ENCODE measurements at places on chromosomes 16 and 17.

GRCh38 chr17:63676584-63676983, 23.3 kb downstream of the LIMD2 start:
- DNase-seq = no peak

DNA sequence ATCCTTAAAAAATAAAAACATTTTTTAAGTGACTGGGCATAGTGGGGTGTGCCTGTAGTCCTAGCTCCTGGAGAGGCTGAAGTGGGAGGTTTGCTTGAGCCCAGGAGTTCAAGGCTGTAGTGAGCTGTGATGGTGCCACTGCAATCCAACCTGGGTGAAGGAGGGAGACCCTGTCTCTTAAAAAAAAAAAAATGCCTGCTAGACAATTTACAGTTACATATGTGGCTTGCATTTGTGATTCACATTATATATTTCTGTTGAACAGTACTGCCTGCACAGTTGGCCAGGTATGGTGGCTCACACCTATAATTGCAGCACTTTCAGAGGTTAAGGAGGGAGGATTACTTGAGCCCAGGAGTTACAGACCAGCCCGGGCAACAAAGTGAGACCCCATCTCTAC, 23.4 kb downstream of the CBFB start:
- no peak for DNase-seq

DNA sequence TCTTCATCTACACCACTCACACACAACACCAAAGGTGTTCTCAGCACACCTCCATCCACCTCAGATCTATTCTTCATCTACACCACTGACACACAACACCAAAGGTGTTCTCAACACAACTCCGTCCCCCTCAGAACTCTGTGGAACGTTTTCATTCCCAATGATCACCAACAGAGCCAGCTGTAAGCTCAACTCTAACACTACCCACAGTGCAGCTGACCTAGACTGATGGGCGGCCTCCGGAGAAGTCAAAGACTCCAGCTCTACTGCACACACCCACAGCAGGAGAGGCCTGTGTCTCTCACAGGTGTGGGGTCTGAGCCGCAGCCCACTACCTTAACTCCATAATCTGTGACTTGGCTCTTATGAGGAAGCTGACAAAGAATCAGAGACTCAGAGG, 50.7 kb downstream of the ANKRD11 start:
- DNase-seq = no peak

DNA sequence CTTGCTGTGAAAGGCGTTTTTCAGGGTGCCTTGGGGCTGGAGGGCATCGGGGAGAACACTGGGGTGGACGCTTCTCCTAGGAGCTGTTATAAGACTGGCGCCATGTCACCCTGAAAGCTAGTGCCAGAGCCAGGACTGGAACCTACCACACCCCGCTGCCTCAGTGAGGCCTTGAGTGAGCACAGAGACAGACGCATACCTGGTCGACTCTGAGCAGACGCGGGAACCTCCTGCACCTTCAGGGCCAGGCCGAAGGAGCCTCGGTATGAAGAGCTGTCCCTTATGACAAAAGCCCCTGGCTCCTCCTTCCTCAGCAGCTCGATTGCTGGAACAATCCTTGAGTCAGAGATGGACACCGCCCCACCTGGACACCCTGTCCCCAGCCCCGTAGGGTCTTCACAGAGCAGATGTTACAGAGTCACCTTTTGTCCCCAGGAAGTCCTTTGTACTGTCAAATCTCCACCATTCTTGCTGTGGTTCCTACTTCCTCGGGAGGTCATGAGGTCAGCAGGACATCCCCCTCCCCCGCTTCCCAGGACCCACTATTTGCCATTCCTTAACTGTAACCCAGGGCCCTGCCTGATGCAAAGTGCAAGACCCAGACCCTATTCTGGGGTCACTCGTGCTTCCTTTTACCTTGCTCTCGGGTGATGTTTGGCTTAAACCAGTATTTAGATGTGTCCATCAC, 17.0 kb downstream of the TNS4 start:
- no peak for DNase-seq

DNA sequence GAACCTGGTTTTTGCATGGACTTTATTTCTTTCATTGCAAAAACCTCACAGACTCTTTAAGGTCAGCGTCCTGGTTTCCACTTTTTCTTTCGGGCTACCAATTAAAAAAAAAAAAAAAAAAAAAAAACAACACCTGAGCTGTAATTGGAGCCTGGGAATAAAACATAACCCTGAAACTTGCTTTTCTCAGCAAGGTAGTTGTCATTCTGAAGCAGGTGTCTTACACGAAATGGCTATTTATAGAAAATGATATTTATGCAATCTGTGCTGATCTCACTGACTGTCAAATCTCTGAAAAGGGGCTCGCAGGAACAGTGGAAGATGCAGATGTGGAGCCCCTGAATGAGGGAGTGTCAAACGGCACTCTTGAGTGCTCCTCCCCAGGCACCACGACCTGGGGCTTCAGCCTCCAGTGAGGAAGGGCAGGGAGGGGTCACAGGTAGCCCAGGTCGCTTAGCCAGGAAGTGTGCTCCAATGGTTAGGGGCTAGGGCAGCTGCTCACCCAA, 10.4 kb upstream of the COTL1 start:
- DNase-seq = no peak

DNA sequence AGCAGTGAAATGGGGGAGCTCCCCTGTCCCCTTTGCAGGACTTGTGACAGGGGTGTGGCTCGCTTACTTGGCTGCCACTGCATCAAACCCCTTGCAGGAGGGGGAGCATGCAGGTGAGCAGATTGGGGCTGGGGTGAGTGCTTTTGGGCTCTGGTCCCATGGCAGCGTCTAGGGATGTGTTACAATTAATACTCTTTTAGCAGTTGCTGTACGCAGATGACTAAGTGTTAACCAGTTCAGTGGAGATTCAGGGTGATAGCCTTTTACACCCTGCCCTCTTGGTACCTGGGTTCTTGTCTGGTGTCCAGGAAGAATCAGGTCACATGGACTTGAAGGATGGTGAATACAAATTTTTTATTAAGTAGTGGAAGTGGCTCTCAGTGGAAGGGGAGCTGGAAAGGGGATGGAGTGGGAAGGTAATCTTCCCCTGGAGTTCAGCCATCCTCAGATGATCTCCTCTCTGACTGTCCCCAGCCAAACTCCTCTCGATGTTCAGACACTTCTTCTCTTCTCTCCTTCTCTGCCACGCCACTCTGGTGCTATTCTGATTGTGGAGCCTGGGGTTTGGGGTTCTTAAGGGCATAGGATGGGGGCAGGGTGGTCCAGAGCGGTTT, 100.1 kb downstream of the MARF1 start:
- DNase-seq = no peak

GRCh38 chr16:46789499-46790414, 41.2 kb downstream of the C16orf87 start:
- DNase-seq = peak; percentile 75

DNA sequence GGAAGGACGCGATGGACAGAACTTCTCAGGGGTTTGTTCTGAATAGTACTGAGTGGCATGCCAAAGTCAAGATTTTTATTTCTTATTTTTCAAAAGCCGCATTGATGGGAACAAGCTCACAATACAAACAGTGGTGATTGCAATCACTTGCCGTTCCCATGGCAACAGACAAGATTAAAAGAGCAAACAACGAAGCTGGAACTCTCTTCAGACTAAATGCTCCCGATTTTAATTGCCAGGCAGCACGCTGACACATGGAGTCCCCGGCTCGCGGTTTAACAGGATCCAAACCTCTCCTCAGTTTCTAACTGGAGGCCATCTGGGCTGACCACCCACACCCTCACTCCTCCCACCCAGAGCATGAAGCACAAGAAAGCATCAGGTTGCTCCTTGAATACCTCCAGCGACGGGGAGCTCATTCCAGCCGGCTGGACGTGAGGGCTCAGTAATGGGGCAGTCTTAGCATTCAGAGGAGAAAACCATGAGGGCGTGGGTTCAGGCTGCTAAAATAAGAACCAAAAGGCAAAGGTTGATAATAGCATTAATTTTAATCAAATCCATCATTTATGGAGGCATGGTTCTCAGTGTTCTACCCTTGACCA, 41.5 kb downstream of the AIPL1 start:
- no peak for DNase-seq

DNA sequence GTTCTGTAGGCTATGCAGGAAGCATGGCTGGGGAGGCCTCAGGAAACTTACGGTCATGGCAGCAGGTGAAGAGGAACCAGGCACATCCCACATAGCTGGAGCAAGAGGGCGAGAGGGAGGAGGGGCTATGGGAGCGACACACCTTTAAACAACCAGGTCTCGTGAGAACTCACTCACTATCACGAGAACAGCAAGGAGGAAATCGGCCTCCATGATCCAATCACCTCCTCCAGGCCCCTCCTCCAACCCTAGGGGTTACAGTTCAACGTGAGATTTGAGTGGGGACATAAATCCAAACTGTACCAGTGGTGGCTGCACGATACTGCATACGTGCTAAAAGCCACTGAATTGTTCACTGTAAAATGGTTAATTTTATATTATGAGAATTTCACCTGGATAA, 26.1 kb upstream of the ENPP7 start:
- DNase-seq = no peak

- DNase-seq = no peak
Observed at GRCh38 chr17:73706428-73706827, 62.2 kb upstream of the SDK2 start.

DNA sequence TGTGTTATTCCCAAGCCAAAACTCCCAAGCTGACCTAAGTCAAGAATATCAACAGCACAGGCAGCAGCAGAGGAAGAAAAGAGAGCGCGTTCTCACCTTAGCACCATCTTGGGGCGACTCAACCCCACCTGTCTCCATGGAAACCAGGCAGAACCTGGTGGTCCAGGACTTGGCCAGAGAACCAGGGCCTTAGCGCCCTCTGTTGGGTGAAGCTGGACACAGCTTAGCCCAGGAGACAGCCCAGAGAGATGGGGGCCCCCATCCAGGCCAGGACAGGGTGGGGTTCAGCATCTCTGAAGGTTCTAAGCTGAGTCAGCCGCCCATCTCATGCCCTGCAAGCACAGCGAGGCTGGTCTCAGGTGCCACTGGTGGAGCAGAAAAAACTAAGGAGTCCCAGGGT, 60.1 kb upstream of the TMEM132E start:
- DNase-seq = no peak

GRCh38 chr16:18983565-18984434, at the start of gene TMC7:
Gene TMC7 (plus strand): TSS chr16:18983934. CDS start chr16:18984064, 130 bp downstream.
- DNase-seq = no peak

- no peak for DNase-seq
Observed at GRCh38 chr16:27924411-27925118, 138.9 kb downstream of the GSG1L start.

DNA sequence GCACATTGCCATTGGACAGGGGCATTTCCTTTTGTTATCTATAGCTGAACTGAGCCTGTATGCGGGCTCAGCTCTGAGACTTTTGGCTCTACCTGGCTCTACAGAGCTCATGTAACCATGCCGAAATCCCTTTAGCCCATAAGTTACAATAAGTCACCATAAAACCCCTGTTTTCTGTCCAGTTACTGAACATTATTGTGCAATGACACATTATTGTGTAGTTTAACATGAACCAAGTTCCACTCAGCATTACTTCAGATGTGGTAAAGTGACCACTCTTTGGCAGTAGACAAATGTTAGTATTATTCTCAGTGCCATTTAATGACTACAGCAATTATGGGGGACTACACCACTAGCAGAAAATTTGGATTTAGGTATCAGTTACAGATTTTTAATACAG, 65.4 kb upstream of the RASL10B start:
- no peak for DNase-seq

GRCh38 chr17:6077752-6078151, 7.6 kb downstream of the WSCD1 start:
- no peak for DNase-seq

GRCh38 chr16:86496929-86497461, 13.3 kb upstream of the FOXF1 start:
- no peak for DNase-seq

DNA sequence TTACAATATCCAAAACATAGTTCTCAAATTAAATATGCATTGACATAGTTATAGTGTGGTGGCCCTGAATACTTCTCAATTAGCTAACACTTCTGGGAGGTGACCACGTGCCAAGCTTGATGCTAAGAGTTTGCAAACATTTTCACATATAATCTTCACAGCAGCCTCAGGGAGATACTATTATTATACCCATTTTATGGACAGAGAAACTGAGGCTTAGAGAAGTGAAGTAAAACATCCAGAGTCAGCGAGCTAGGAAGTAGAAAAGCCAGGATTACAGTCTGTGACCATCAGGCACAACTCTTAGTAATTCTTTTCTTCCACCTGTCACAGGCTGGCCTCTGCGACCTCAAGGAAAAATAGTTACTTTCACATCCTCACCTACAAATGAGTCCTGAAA, 102.2 kb upstream of the IRX6 start:
- DNase-seq = no peak

GRCh38 chr17:79093270-79093669, 18.6 kb downstream of the ENGASE start:
- no peak for DNase-seq

DNA sequence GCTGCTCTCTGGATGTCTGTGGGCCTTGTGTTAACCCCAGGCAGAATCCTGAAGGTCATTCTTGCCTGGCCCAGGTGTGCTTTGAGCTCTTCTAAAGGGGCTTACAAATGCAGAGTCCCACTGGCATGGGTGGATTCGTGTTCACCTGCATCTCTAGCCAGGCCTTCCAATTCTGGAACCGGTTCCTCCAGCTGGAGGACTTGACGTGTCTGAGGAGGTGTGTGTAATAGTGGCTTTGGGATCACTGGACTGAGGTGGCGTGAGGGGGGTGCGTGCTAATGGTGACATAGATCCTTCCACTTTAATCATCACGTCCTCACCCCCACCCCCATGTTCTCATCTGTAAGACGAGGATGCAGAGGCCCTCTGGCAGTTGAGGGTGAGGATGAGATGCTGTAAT, 4.8 kb downstream of the GSE1 start:
- DNase-seq = no peak

DNA sequence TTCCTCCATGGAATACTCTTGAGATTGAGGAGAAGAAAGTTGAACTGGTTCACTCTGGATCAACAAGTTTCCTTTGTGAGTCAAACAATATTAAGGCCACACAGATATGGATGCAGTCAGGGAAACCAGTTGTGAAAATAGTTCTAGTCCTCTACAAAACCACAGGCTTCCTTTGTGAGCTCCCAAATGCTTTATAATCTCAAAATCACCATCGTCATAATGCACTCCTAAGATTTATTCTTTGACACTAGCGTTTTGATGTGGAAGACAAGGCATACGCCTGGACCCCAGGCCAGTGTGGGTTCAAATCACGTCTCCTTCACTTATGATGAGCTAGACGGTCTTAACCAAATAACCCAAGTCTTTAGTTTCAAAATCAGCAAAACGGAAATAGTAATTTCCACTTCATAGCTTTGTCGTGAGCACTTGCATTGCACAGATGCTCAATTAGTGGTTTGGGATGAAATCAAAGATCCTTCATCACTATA, 142.6 kb downstream of the STX8 start:
- DNase-seq = no peak

GRCh38 chr17:77247048-77247541, 106.3 kb downstream of the SEC14L1 start:
- DNase-seq = peak; percentile 91

GRCh38 chr16:892006-892405, 78.8 kb downstream of the LMF1 start:
- no peak for DNase-seq

DNA sequence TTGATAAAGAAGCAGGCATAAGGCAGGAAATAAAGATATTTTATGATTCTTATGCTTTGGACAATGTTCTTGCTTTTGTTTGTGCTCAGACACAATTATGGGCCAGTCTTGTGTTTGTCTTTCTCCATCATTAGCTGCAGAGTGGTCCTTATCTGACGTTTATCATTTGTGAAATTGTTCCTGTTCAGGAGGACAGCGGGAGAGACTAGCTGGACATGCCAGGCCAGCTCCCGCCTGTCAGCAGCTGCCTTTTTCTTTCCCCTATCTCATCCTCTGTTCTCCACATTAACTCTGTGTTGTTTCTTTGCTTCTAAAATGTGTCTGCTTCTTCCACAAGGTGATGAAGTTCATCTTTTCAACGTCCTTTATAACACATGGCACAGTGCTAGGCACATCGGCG, 333.5 kb downstream of the NPIPA8 start:
- no peak for DNase-seq

Measured in activated CD4-positive, CD25-positive, alpha-beta regulatory T cell treated with anti-CD3 and anti-CD28 coated beads, Interleukin-2, amount 50 U/mL, for 72 hours (primary cell).